ENCODE measurements at places on chromosomes 5 and 9. TPM values are rescaled to one million over a fixed set of nuclear protein-coding genes. Genes with fewer than 3 reads are reported as not detected.

The IFNA13 gene
- polyA plus RNA-seq: not detected

The PCDHGB7 gene
- 1.4 TPM for polyA plus RNA-seq

The PLAC8L1 gene
- polyA plus RNA-seq: not detected

The FGF10 gene
- 0.56 TPM for polyA plus RNA-seq

The LAMC3 gene
- polyA plus RNA-seq: 1.2 TPM

The RNF208 gene
- 13.3 TPM for polyA plus RNA-seq

The PDE6A gene
- 1.0 TPM for polyA plus RNA-seq

The GALNT12 gene
- 19.6 TPM for polyA plus RNA-seq

The SPEF2 gene
- 1.4 TPM for polyA plus RNA-seq

The LCN9 gene
- polyA plus RNA-seq: not detected

The OLFML2A gene
- polyA plus RNA-seq: 5.2 TPM

The EQTN gene
- not detected for polyA plus RNA-seq
